ENCODE measurements at places on chromosomes 16 and 17.
A peak's percentile ranks its signal among the peaks of the same experiment; 100 is the strongest.

DNA sequence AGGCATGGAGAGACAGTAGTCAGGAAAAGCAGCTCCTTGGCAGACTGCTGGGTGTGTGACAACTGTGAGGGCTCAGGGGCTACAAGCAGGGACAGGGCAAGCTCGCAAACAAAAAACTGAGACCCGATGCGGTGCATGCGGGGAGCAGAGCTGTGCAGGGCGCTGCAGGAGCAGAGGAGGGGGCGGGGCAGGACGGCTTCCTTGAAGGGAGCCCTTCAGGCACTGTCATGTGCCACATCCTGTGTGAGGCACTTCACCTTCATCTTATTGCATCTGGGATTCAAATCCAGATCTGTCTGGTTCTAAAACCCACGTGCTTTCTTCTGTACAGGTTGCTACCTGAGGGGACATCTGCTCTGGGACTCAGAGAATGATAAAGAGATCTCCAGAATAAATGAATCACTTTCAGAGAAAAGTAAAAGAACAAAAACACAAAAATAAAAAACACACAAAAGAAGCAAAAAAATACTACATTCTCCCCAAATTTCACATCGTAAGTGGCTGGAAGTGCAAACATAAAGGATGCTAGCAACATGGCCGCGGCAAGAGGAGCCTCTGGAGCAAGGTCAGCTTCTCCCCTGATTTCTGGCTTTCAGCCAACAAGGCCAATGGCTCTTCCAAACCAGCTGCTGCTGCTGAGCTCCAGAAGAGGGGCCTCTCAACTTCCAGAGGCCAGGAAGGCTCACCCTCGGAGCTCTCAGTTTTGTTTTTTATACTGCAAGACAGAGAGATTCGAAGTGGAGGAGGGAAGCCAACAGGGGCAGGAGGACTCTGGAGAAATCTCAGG lies 14.2 kb downstream of the LYRM9 start:
- DNase-seq, result no peak

GRCh38 chr17:18025241-18025944 lies 13.6 kb downstream of the ATPAF2 start:
- DNase-seq, result no peak

GRCh38 chr17:21275047-21275578 lies 9.4 kb upstream of the MAP2K3 start:
- no peak for DNase-seq

DNA sequence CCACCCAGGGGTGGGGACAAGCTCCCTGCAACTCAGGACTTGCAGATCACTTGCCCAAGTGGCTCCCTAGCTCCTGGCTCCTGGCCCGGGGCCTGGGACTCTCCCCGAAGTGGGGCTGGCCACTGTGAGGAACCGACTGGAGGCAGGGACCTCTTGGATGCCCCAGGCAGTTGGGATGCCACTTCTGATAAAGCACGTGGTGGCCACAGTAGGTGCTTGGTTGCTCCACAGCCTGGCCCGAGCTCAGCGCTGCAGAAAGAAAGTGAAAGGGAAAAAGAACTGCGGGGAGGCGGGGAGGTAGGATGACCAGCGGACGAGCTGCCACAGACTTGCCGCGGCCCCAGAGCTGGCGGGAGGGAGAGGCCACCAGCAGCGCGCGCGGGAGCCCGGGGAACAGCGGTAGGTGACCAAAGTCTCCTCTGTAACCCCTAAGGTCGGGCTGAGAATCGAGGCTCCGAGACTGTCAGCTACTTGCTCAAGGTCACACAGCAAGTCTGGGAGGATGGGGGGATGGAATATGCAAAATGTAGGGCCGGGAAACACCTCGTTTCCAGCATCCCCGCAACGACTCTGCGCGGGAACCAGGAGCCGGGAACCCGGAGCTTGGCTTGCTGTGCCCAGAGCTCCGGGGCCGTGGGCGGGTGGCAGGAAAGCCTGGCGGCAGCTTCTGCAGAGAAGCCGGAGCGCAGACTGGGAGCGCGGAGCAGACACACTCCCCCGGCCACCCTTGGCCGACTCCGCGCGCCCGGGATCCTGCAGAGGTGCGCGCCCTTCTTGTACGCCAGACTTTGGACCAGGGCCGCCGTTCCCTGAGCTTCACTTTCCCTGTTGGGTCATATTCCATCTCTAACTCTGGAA lies 1.9 kb downstream of the CIITA start:
- peak; percentile 70 for DNase-seq

GRCh38 chr16:88787579-88788314 lies 2.7 kb upstream of the PIEZO1 start:
- no peak for DNase-seq

DNA sequence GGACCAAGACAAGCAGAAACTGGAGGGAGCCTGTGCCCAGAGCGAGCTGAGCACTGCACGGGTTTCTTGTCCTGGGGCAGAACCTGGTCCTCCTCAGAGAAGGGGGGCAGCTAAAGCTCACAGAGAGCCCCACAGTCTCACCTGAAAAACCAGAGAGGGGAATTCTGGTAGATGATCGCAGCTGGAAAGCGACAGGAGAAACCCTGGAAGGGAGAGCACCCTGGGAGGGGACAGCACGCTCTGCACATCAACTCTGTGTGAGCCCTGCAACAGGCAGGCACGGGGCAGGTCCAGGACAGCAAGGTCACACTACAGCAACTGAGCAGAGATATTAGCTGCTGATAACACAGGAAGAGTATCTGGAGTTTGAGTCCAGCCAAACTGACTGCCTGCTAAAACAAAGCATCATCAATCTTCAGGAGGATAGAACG lies 18.2 kb downstream of the ZCCHC14 start:
- DNase-seq, result no peak

DNA sequence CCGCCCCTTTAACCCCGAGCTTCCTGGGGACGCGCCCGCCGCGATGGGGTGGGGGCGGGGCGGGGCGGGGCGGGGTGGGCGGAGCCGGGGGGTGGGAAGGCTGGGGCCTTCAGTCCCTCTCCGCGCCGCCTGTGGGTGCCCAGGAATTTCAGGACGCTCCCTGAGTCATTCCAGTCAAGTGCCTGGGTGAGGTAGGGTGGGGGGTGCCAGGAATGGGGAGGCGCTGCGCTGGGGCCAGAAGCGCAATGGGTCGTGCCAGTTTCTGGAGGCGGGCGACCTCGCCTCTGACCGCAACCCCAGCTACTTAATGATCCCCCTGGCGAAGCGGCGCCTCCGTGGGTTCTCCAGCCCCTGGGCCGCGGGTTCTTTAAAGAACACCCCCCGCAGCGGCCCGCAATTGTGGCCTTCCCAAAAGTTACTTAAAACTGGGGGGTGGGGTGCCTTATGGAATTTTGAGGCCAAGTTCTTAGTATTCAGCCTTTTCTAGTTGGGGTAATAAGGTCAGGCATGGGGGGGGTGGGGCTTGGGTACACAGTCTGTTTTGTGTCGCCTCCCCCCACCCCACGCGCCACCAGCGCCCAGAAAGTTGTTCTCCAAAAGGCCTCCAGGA lies 826 bp upstream of the GSE1 start:
- peak; percentile 74 for DNase-seq

DNA sequence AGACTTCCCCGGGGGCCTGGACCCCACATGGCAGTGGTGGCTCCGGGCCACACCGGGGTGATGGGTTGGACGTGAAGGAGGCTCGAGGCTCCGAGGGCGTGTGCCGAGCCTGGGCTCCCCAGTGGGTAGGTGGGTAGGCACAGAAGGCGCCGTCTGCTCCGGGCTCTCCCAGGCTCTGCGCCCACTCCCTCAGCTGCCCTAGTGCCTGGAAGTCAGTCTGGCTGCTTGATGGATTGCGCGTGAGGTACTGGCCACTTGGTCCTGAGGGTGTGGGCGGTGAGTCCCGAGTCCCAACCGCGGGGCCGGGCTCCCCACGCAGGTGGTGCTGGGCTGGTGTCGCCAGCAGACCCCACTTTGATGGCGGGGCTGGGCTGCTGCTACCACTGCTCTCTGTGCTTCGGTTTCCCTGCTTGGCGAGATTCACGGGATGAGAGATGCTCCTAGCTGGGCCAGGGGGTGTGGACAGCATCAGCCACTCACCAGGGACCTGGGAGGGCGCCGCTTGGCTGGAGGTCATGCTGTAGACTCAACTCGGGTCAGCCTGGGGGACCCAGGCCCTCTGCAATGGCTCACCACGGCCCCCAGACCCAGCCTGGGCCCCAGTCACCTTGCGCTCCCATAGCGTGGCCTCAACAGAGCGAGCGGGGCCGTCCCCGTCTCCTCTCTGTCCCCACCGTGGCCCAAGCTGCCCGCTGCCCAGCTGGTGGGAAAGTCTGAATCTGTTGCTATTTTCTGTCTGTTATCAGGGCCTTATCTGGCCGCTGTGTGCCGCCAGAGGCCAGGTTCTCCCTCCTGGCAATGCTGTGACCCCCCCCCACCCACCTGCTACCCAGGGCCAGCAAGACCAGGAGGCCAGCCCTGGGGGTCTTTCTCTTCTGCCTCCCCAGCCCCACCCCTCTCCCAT lies 26.1 kb downstream of the ZFPM1 start:
- DNase-seq, result no peak

DNA sequence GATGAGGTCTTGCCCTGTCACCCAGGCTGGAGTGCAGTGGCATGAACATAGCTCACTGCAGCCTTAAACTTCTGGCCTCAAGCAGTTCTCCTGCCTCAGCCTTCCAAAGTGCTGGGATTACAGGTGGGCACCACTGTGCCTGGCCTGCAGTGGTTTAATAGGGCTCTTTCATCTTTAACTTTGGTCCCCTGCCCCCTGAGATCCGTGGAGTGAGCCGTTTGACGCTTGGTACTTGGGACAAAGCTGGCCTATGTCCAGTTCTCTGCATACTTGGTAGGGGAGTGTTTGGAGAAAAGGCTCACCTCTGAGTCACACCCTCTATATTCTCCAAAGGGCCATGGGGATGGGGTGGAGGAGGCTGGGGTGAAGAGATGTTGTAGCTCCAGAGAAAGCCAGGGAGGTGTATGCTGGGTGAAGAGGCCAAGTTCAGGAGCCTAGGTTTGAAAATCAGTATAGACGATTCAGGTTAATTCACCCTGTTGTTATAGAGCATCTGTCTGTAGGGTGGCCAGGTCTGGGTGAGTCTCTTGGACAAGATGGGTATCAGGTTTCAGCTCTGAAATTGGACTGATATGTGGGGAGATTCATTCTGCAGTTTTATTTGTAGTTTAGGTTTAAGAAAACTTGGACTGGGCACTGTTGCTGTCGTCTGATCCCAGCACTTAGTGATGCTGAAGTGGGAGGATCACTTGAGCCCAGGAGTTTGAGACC lies 17.6 kb downstream of the ABCC1 start:
- DNase-seq, result no peak

- peak; percentile 60 for DNase-seq
Measured at GRCh38 chr16:11251525-11252481, 4.2 kb downstream of the SOCS1 start.

DNA sequence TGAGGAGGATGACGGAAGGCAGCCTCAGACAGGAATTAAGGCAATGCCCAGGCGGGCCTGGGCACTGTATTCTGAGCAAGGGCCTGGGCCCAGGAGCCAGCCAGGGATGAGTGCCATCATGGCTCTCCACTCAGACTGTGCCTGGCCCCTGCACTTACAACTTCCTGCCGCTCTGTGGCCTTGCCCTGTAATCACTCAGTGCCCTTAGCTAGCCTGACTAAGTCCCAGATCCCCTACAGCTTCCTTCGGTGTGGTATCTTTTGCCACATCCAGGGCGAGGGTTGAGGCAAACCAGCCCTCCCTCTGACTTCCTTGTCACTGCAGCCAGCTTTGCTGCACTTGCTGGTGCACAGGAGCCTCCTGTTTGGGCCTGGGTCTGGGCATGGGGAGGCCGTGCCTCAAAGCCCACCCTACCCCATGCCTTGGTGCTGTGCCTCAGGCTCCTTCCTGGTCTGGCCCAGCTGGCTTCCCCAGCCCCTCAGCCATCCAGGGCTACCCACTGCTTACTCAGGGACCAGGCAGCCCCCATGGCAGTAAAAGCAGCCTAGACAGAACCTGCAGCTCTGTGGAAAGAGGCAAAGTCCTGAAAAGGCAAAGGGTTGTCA lies 9.3 kb downstream of the SLC46A1 start:
- no peak for DNase-seq

- DNase-seq, result peak; percentile 61
Measured at GRCh38 chr16:19389246-19389645, 28.4 kb upstream of the TMC5 start.

- DNase-seq, result no peak
Measured at GRCh38 chr17:61161615-61162134, 238.0 kb upstream of the TBX2 start.

DNA sequence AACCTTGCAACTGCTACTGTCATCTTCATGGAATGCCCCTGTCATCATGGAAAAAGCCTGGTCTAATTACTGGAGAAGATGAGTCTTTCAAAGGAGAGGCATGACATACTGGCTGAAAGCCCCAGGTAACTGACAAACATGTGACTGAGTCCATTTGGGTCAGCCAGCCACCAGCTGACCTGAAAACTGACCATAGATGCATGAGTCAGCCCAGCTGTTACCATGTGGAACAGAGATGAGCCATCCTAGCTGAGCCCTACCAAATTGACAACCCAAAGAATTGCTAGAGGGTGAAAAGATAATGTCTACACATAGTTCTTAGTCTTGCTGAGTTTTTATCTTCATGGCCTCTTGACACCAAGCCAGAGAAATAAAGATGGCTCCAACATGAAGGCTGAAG lies 311.8 kb downstream of the UTP18 start:
- DNase-seq, result no peak

GRCh38 chr16:52068447-52069074 lies 478.4 kb downstream of the TOX3 start:
- DNase-seq, result no peak

DNA sequence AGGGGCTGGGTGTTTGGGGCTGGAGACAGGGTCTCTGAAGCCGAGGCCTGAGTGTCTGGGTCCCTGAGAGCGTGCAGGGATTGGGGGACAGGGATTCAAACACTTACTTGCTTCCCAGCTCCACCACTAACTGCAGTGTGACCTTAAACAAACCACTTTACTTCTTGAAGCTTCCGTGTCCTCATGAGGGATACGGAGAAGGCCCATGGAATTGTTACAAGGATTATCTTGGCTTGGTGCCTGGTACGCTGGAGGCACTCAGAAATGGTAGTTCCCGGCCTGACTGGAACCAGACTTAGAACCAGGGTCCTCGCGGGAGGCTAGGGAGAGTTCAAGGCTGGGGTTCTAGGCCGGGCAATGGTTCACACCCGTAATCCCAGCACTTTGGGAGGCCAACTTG lies 2.9 kb upstream of the CXCL16 start:
- DNase-seq, result no peak

DNA sequence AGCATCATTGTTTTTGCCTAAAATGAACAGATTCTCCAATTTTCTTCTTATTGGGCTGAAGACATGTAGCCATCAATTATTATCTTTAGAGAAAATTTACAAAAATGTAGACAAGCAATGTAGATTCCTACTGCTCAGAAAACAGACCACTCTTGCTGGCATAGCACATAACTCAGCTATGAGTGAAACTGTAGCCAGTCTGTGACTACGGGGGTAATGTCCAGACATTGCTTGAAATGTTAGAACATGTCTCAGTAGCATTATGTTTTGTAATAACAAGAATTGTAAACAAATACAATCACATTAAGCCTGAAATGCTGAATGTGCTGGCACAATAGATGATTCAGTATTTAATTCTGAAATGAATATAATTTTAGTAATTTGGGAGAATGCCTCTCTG lies 265.7 kb upstream of the KCNJ16 start:
- DNase-seq, result no peak

- DNase-seq, result no peak
Measured at GRCh38 chr17:62688398-62689160, 61.1 kb downstream of the MRC2 start.
